Stimulated activated CD4-positive, alpha-beta T cell treated with anti-CD3 and anti-CD28 coated beads, Interleukin-15, amount 100 ng/mL, for 1 hour (primary cell): ENCODE measurements at places on chromosomes 13 and 19.

GRCh38 chr19:1018932-1019615, 1.8 kb downstream of the TMEM259 start:
- DNase-seq = no peak

- DNase-seq = no peak
Observed at GRCh38 chr19:56377105-56377924, 16.0 kb downstream of the ZNF582 start.

DNA sequence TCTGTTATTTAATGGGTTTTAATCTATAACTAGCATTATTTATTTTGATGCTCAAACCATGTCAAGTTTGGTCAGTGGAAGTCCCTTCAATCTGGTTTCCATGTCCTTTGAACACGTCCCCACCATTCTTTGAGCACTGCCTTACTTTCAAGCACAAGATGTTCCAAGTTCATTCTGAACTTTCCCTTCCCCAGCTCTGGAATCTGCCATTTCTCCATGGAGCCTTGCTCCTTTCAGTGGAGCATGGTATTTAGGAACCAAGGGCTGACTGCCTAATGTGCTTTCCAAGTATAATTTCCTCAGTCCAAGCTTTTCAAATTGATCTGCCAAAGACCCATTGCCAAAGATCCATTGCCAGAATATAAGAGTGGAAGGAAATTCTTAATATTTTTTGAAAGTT, 1.1 kb upstream of the ZNF546 start:
- DNase-seq = no peak

DNA sequence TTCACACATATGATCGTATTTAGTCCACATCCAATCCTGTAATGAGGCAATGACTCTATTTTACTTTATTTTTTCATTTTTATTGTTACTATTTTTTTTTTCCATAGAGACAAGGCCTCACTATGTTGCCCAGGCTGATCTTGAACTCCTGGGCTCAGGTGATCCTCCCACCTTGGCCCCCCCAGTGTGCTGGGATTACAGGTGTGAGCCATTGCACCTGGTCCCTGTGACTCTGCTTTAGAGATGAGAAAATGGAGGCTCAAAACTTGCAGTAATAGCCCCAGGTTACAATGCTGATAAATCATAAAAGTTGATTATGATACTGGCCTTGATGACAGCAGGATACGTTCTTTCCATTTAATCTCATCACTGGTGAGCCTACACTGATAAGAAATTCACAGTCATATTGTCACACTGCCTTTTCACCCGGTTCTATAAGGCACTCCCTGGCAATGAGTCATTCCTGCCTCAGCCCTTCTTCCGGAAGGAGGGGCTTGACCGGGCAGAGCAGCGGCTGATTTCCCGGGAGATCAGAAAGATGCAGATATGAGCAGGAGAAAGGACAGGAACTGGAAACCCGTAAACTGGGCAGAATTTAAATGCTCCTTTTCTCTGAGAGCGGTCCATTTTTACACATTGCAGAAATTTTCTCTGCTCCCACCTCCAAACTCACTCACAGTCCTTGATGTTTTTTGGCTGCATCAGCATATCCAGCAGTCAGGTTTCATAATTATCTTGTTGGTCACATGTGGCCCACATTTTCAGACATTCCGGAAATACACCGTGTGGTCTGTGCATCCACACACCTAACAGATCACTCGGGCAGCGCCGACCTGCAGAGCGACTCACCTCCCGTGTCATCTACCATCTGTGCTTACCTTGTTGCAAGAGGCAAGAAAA, 616.4 kb downstream of the EFNB2 start:
- no peak for DNase-seq

DNA sequence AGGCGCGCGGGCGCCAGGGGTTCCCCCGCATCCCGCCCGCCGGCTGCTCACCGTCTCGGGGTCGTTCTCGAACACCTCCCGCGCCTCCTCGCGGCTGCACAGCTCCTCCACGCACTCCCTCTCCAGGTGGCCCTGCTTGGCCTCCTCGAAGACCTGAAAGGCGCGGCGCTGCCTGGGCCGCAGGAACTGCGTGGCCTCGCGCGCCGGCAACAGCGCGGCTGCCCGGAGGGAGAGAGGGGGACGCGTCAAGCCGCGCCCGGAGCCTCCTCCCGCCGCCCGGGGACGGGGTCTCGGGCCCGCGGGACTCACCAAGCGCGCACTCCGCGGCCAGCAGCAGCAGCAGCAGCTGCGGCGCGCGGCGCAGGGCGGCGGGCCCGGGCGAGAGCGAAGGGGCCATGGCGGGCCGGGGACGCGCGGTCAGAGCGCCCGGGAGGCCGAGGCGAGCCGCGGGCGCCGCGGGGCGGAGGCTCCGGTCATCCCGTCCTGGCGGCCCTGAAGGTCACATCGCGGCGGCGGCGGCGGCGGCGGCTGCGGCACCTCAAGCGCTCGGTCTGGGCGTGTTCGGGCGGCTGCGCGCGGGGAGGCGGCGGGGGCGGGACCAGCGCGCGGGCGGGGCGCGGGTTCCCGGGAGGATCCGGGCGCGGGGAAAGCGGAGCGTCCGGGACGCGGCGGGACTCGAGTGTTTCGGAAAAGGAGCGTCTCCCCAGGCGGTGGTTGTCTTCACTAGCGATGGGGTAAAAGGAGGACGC, at the start of gene GAS6:
GAS6 (minus strand) TSS at position 553 of the 749 bp plus-strand sequence; CDS start at position 397, 156 bp downstream.
- DNase-seq = peak; percentile 10
